Progenitor cell of endocrine pancreas (in vitro differentiated cells): ENCODE measurements at places on chromosomes 3 and 15. TPM values are rescaled to one million over a fixed set of nuclear protein-coding genes. Genes with fewer than 3 reads are reported as not detected.

DNA sequence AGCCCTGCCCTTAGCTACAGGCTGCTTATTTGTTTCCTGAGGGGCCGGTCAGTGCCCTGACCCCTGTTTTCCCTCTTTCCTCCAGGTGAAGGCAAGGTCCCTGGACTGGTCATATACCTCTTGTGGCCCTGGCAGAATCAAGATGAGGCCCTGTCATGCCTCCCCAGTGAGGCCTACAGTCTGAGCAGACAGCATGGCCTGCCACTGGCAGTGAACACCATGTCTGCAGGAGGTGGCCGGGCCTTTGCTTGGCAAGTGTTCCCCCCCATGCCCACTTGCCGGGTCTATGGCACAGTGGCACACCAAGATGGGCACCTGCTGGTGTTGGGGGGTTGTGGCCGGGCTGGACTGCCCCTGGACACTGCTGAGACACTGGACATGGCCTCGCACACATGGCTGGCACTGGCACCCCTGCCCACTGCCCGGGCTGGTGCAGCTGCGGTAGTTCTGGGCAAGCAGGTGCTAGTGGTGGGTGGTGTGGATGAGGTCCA, 1.2 kb downstream of the KLHDC8B start:
- no peak overlapping the region for H3K27ac ChIP-seq
- H3K36me3 ChIP-seq = peaks cover 1% of the 10 kb centered on the region
- peaks cover 22% of the 10 kb centered on the region for H3K4me1 ChIP-seq

- peaks cover 9% of the 10 kb centered on the region for H3K36me3 ChIP-seq
- DNase-seq = no peak
- peaks cover 28% of the 10 kb centered on the region for H3K4me1 ChIP-seq
- H3K27me3 ChIP-seq = no peaks in the 10 kb centered on the region
Observed at GRCh38 chr3:149967086-149967685, 3.5 kb downstream of the PFN2 start.

- no peak overlapping the region for H3K4me3 ChIP-seq
- no peak overlapping the region for H3K27ac ChIP-seq
Observed at GRCh38 chr3:194522579-194523046, 35.8 kb upstream of the ATP13A3 start.

GRCh38 chr3:149736175-149736952, 15.9 kb downstream of the COMMD2 start:
- peaks cover 4% of the 10 kb centered on the region for H3K36me3 ChIP-seq
- H3K4me1 ChIP-seq = peaks cover 4% of the 10 kb centered on the region
- no peaks in the 10 kb centered on the region for H3K27me3 ChIP-seq
- no peak for DNase-seq
- no peak overlapping the region for H3K27ac ChIP-seq

DNA sequence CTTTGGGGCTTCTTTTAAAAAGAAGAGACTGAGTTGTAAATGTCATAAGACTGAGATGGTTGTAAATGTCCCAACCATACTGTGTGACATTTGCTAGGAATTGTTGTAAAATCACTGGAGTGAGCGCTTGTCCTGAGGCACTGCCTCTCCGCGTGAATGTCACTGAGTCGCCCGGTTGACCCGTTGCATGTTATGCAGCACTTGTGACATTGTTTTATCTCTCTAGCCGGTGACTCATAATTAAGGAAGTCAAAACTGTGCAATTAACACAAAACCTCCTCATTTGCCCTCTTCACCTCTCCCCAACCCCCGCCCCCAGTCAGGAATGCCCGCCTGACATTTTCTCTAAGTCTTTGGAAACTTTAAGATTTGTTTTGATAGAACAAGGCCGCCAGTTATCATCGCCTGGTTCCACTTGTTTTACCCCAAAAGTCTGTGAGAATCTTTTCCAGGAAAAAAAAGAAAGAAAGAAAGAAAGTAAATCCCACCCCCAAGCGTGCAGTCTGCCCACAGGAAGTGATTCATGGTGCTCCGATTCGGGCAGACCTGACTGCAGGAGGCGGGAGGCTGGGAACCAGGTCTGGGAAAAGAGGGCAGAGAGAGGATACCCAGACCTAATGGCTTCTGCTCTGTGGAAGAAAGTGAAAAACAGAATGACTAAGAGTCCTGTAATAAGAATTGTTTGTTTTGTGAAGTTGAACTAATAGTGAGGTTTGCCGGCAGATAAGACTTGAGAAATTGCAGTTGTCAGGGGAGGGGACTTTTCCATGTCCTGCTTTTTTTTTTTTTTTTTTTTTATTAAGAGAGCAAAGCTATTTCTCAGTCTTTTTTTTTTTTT, 84.8 kb downstream of the SMAD3 start:
- peaks cover 53% of the 10 kb centered on the region for H3K4me1 ChIP-seq
- peak overlapping the region; percentile 95 for H3K27ac ChIP-seq
- peak overlapping the region; percentile 49 for H3K4me3 ChIP-seq

PEX5L gene
- 1.0 and 1.9 TPM in 2 replicates for total RNA-seq

DNA sequence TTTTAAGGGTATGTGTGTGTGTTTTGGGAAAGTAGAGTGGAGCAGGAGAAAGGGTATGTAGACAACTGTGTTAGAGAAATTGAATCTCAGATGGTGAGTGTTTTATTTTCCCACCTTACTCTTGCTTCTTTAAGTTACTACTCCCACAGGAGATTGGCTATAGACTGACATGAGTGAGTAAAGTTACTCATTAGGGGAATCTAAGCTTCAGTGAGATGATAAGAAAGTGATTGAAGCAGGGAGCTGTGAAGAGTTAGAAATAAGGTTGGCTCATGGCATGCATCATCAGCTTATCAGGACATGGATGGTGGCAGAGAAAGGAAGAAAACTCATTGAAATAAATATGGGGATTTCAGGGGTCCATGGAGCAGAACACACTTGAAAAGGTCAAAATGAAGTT, 88.9 kb downstream of the MBNL1 start:
- peaks cover 20% of the 10 kb centered on the region for H3K4me1 ChIP-seq
- H3K4me3 ChIP-seq = no peak overlapping the region
- no peaks in the 10 kb centered on the region for H3K36me3 ChIP-seq
- no peaks in the 10 kb centered on the region for H3K27me3 ChIP-seq
- H3K27ac ChIP-seq = no peak overlapping the region

GOLGA6D gene
- 0.13 TPM in 1 of 2 replicates, not detected in the other for total RNA-seq

DNA sequence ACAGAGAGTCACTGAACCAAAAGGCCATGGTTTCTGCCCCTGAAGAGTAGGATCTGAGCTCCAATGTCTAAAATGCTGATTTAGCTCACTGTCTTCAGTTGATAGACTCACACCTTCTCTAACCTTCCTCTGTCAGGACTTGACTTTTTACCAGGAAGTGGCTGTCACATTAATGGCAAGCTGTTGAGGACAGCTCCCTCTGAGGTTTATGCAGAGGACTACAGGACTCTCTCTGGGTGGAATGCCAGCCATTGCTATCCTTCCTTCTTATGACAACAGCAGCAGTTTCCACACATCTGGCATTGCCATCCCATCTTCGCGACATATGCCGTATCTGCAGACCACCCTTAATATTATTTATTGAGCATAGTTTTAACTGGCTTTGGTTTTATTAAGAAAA, 103.8 kb upstream of the PRICKLE2 start:
- H3K27me3 ChIP-seq = no peaks in the 10 kb centered on the region
- H3K36me3 ChIP-seq = no peaks in the 10 kb centered on the region
- DNase-seq = no peak
- H3K4me3 ChIP-seq = no peak overlapping the region
- peaks cover 28% of the 10 kb centered on the region for H3K4me1 ChIP-seq
- H3K27ac ChIP-seq = no peak overlapping the region

DNA sequence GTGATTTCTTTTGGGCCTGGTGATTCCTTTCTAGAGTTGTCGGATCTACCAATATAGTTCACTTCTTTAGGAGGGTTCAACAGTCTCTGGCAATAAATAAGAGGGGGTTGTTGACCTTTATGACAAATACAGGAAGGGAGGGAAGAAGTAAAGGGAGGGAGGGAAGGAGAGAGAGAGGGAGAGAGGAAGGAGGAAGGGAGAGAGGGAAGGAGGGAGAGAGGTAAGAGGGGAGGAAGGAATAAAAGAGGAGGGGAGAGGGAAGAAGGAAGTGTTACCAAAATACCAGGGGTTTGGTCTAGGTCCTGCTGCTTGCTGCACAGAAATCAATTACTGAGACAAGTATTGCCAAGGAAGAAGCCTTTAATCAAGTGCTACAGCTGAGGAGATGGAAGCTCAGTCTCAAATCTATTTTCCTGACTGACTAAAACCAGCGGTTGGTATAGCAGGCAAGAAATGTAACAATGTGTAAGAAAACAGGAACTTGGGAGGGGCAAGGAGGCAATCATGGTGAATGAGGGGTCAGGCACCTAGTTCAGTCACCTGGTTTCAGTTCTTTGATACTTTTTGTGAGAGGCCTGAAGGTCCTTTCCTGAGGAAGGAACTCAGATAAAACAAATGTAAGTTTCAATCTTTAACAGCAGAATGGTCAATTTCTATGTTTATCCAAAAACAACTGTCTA, 14.1 kb upstream of the TMEM40 start:
- H3K4me3 ChIP-seq = no peak overlapping the region
- H3K27ac ChIP-seq = no peak overlapping the region
- no peak for DNase-seq
- H3K4me1 ChIP-seq = no peaks in the 10 kb centered on the region
- no peaks in the 10 kb centered on the region for H3K36me3 ChIP-seq

- peaks cover 22% of the 10 kb centered on the region for H3K4me1 ChIP-seq
- H3K27ac ChIP-seq = peak overlapping the region; percentile 94
- no peaks in the 10 kb centered on the region for H3K27me3 ChIP-seq
Observed at GRCh38 chr3:52408466-52408865, 36.4 kb downstream of the SEMA3G start.
